ENCODE measurements at places on chromosomes 3 and 15.
A peak's percentile ranks its signal among the peaks of the same experiment; 100 is the strongest.

DNA sequence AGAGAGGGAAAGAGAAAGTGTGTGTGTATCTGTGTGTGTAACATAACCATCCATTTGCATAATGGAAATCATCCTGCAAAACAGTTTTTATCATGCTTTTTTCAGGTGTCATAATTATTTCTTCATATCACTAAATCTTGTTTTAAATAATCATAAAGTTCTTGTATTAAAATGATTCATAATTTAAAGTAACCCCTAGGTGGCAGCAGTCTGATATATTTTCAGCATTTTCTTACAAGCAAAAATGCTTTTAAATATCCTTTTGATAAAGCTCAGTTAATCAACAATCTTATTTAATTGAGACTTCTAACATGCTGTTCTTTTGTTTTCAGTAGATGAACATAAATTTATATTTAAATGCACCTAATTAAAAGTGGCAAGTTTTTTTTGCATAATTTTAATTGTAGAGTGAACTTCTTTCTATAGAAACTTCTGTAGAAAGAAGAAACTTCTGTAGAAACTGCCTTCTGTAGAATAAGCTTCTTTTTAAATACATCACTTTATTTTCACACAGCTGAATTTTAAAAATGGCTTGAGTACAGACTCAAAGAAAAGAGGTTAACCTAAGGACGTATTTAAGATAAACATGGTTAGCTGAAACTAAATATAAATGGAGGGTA, 72.5 kb downstream of the OPA1 start:
- peak; percentile 69 for DNase-seq

- DNase-seq, result peak; percentile 88
These were observed 521.9 kb upstream of the PROK2 start for GRCh38 chr3:72306800-72307341.

DNA sequence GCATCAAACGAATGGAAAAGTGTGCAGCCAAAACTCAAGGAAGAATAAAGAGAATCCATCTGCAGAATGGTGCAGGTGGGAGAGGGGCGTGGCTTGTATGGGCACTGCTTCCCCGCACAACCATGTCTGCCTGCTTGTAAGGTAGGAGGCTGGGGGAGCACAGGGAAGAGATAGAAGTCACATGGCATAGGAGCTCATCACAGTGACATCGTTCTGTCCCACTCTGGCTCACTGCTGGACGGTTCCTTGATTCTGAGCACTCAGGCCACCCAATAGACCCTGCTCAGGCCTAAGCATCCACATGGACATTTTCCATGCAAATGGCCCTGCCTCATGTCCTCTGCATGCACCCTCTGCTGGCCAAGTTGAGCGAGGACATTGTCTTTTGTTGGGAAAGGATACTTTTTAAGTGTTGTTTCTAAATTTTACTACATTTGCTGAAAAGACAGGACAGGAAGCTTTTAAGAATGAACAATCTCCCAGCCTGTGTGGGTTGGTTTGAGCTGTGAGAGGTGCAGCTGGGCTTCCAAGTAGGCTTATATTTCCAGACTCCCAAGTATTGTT, 3.1 kb downstream of the MYLK start:
- peak; percentile 61 for DNase-seq

DNA sequence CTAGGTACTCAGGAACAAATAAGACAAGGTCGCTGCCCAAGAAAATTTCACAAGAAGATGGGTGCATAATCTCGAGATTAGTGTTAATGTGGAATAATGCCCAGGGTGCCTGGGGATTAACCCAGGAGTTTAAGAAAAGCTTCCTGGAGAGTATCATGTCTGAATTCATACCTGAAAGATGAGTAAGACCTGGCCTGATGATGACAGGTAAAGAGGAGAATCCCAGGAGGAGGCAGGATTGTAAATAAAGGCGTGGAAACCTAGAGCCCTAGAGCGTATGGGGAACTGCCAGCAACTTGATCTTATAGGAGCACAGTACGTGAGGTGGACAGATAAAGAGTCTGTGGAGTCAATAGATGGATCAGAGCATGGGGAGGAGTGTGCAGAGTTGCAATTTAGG, 43.0 kb downstream of the ARRDC4 start:
- no peak for DNase-seq

DNA sequence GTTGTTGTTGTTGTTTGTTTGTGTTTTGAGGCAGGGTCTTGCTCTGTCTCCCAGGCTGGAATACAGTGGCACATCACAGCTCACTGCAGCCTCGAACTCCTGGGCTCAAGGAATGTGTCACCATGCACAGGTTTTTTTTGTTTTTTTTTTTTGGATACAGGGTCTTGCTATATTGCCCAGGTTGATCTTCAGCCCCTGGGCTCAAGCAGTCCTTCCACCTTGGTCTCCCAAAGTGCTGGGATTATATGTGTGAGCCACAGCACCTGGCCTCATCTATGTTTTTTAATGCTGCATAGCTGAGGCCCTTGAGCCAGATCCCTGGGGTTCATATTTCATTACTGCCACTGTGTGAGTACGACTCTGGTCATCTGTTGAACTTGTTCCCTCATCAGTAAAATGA, 352.6 kb downstream of the FEZF2 start:
- no peak for DNase-seq

GRCh38 chr3:82082796-82083195, 321.4 kb upstream of the GBE1 start:
- DNase-seq, result no peak

- no peak for DNase-seq
These were observed 38.0 kb downstream of the PRKCD start for GRCh38 chr3:53198996-53199395.

DNA sequence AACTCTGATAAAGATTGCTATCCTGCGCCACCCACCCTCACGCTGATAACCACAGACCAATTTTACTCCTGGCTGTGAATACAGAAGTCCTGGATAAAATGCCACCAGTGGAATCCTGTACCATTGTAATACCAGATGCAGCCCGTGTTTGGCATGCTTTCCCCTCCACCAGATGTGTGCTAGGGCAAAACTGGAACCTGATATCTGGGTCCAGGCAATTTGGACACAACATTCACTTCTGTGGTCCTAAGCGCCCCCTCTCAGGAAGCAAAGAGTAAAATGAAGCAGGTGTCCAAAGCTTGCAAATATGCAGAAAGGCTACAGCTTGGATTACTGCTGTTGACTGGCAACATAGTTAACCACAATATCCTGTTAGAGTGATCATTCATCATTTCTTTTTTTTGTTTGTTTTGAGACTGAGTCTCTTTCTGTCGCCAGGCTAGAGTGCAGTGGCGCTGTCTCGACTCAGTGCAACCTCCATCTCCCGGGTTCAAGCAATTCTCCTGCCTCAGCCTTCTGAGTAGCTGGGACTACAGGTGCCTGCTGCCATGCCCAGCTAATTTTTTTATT, 32.8 kb downstream of the LOXL1 start:
- DNase-seq, result peak; percentile 74

GRCh38 chr3:130712718-130713423, 33.8 kb downstream of the PIK3R4 start:
- DNase-seq, result no peak

DNA sequence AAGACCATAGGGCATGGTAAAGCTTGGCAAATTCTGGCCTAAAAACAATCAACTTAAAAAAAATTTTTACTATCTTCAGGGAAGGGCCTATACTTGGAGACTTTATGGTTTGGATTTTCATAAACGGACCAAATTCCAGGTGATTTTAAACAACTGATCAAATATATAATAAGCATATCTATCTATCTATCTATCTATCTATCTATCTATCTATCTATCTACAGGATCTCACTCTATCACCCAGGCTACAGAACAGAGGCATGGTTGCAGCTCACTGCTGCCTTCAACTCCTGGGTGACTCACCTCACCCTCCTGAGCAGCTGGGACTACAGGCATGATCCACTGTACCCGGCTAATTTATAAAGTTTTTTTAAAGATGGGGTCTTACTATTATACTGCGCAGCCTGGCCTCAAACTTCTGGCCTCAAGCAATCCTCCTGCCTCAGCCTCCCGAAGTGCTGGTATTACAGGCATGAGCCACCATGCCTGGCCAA, 6.7 kb downstream of the SPPL2A start:
- no peak for DNase-seq

- DNase-seq, result no peak
These were observed 492.4 kb downstream of the OTOL1 start for GRCh38 chr3:161989012-161989411.

DNA sequence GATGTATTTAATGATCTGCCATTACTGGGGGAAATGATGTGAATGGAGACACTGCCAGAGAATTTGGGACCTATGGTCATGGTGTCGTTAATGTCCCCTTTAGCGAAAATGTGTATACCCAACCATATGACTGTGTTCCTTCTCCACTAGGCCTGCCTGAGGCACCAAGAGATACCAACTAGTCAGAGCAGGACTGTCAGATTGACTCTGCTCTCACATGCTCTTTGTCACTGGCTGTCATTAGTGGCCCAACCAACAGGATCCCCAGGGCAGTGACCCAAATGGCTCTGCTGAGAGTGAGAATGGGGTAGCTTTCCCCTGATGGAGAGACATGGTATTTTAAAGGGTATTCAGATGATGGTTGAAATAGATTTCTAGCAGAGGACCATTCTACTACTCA, 2.8 kb downstream of the TAGLN3 start:
- no peak for DNase-seq

DNA sequence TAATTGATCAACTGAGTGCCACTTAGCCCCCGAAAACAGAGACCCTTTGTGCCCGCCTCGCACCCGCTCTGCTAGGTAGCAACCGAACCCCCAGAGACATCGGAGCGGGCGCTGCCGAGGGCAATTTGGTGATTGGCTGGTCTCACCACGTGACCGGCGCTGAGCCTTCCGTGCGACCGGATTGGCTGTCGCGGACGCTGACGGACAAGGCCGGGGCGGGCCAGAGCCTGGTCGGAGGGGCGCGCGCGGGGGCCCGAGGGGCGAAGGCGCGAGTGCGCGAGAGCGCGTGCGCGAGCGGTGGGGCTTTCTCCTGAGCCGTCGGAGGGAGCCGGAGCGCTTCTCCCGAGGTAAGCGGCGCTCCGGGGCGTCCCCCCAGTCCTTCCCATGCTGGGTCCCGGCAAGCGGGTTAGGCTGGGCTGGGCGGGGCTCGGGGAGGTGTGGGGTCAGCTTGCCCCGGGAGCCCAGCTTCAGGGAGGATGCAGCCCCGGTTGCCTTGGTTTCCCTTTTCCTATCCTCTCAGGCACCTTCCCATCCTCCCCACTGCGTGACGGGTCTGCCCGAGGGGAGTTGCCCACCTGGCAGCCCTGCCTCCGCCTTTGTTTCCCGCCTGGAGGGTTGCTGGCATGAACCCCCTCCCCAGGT, at the start of gene TMEM108:
Gene TMEM108 (plus strand): TSS at position 303 of the 642 bp plus-strand sequence.
- DNase-seq, result peak; percentile 92

- DNase-seq, result no peak
These were observed 74.2 kb downstream of the EPHB1 start for GRCh38 chr3:134869153-134869726.

- DNase-seq, result no peak
These were observed 7.6 kb downstream of the HDC start for GRCh38 chr15:50257924-50258323.

GRCh38 chr3:129665024-129665768, 58.7 kb upstream of the PLXND1 start:
- no peak for DNase-seq

DNA sequence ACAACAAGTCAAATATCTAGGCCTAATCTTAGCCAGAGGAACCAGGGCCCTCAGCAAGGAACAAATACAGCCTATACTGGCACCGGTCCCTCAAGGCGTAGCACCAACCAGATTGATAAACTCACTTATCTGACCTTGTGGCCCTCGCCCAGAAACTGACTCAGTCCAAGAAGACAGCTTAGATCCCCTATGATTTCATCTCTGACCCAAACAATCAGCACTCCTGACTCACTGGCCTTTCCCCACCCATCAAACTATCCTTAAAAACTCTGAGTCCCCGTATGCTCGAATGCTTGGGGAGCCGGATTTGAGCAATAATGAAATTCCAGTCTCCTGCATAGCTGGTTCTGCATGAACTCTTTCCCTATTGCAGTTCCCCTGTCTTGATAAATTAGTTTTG, 1.6 kb upstream of the SORD start:
- no peak for DNase-seq

DNA sequence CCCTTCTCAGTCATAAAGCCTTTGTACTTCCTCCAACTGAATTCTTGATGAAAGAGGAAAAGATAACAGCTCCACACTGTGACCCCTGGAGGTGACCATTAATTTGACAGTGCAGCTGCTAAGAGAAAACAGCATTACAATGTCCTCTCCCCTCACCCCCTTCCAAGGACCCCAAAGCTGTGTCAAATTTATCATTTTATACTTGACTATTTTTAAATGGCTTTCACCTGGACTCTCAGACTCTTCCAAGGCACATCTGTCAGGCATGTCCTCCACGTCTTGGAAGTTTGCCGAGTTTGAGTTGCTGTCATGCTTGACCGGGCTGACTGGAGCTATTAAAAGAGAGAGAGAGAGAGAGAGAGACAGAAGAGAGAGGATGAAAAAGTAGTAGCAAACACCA, 236.5 kb downstream of the WDR72 start:
- peak; percentile 73 for DNase-seq

DNA sequence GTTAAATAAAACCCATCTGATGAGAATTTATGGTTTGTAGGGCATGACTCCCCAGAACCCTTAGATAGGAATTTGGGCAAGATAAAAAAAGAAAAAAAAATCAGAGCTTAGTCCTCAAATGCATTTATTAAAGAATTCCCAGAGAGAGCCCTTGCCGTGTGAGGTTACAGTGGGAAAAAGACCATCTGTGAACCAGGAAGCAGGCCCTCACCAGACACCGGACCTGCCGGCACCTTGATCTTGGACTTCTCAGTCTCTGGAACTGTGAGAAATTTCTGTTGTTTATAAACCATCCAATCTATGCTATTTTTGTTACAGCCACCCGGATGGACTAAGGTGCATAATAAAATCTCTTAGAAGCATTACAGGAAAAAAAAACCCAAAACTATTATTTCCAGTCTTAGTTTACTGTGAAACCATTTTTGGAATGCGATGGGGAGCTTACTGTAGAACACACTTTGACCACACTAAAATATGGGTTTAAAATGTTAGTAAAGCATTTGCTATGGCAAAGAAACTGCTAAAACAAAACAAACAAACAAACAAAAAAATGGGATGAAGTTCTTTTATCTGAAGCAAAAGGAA, 72.2 kb downstream of the LEKR1 start:
- no peak for DNase-seq

DNA sequence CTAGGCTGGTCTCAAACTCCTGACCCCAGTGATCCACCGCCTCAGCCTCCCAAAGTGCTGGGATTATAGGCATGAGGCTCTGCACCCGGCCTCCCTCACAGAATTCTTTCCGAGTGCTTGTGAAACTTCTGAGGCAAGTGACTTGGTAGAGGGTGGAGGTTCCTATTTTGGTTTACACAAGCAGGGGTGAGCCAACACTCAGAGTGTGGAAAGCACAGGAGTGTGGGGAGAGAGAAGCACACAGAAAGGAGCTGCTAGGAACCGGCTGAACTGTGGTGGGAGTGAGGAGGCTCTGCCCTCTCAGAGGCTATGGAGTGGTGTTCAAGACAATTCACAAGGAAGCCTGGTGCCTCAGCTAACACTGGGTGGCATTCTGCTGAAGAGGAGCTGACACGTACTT, 7.7 kb downstream of the CAPN3 start:
- DNase-seq, result no peak

DNA sequence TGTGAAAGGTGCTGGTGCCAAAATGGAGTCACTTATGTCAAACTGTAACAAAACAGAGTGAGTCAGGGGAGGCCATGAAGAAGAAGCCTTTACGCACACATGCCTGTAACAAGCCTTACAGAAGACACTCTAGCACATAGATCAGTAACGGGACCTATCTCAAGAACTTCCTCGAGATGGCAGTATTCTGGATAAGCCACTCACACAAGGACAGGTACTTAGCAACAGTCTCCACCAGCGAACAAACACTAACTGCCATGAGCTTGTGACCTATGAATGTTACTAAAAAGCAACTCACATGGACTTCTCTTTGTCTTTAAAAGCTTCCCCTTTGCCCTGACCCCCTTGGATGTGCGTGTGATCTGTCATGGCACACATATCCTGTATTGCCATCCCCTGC, 235.1 kb downstream of the CD47 start:
- no peak for DNase-seq
